ENCODE measurements at places on chromosomes 6 and 20.

GRCh38 chr6:3525915-3526314 lies 69.1 kb upstream of the SLC22A23 start:
- no peak for DNase-seq

DNA sequence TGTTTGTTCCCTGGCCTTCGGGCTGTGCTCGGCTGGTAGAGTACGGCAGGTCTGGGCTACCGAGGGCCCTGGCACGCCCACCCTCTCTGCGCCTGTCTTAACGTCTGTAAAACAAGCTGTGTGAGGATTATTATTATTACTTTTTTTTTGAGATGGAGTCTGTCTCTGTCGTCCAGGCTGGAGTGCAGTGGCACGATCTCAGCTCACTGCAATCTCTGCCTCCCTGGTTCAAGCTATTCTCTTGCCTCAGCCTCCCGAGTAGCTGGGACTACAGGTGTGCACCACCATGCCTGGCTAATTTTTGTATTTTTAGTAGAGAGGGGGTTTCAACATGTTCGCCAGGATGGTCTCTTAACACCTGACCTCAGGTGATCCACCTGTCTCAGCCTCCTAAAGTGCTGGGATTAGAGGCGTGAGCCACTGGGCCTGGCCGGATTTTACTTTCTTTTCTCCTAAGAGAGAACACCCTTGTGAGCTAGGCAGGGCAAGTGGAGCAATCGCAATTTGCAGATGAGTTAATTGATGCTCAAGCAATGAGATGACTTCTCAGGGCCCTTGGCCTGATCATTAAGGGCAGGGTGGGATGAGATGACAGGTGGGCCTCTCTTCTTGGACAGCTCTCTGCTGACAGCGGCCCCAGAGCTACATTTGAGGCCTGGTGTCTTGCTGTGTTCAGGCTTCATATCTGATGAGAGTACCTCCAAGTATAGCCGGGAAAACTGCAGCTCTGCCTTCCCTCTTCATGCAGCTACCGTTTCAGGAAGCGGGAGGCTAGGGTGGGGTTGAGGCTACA lies 859 bp upstream of the SMIM29 start:
- DNase-seq, result no peak

DNA sequence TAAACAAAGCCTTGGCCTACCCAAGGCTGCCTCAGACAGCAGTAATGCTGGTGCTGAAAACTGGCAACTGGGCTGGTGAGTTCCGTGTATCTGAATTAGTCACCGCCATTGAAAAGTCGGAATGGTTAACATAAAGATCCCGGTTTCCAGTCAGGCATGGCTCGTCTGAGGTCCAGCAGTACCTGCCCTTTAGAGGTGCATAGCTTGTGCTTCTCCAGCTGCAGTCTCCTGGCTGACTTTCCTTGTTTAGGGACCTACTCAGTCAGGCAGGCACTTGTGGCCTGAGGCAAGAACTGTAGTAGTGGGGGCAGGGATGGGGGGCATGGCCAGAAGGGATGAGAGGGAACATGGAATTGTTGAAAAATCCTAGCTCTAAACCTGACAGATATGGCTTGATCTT lies 101.6 kb downstream of the FYN start:
- no peak for DNase-seq

DNA sequence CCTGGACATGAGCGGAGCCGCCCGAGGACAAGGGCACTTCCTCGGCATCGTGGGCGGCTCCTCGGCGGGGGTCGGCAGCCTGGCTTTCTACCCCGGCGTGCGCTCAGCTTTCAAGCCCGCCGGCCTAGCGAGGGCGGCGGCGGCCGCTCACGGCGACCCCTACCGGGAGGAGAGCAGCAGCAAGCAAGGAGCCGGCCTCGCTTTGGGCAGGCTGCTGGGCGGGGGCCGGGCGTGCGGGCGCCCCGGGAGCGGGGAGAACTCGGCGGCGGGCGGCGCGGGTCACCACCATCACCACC lies 6.7 kb downstream of the PRDM13 start:
- no peak for DNase-seq

DNA sequence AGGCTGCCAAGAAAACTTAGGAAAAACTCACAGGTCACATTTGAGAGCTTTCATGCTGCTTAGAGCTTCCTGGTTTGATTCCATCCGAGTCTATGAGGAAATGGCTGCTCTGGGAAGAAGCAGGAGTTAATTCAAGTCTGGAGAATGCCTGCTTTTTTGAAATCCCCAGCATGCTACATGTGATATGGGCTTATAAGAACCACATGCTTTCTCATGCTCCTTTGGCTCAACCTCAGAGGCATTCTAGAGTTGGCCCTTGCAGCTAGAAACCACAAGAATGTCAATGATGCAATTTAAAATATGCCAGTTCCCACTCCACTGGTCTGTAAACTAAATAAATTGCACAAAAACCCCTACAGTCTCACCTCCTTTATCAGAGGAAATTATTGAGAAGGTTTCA lies 142.9 kb upstream of the OLIG3 start:
- DNase-seq, result no peak

DNA sequence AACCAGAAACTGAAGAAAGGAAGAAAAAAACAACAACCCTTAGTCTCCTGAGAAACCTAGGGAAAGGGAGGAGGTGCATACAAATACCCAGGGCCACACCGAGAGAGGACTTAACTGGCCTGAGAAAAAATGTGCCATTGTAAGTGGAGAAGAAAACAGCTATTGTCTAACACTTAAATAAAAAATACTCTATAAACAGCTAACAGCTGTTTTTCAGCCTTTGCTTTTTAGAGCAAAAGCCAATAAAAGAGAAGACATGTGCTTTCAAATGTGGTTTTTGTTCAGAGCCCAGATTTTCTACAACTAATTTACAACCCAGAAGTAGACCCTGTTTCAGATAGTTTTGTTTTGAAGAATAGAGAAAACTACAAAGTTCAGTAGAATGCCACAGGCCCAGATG lies 56.0 kb upstream of the SLC22A16 start:
- no peak for DNase-seq

- DNase-seq, result no peak
These were observed 467.1 kb upstream of the HSF2 start for GRCh38 chr6:121932076-121932991.

- DNase-seq, result no peak
These were observed 15.8 kb downstream of the MYB start for GRCh38 chr6:135196739-135197510.

DNA sequence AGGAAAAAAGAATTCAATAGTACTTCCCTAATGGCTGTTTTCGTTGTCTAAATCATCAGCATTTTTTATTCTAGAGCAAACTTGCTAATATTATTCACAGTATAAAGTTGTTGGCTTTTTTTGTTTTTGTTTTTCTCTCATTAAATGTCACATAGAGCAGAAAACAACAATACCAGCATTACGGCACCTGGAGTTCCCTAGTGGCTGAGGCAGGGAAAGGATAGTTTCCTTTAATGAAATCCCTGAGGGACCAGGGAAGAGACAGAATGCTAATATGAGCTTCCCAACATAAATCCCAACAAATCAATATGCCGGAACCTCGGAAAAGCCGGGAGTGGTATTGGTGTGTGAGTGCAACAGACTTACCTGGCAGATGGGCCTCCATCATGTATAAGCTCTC lies 235.2 kb upstream of the ASCC3 start:
- no peak for DNase-seq

DNA sequence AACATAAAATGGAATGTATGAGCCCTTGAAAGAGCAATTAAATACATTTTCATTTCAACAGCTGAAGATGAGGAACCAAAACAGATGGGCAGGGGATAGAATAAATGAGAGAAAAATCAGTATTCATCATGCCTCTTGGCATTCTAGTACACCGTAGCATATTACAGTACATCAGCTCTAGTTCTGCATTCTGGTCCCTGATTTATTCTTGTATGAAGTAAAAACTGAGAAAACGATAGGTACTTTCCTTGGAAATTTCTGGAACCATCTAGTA lies 349.4 kb downstream of the ARHGAP18 start:
- DNase-seq, result no peak

GRCh38 chr6:30836431-30836866 lies 47.9 kb upstream of the DDR1 start:
- no peak for DNase-seq

DNA sequence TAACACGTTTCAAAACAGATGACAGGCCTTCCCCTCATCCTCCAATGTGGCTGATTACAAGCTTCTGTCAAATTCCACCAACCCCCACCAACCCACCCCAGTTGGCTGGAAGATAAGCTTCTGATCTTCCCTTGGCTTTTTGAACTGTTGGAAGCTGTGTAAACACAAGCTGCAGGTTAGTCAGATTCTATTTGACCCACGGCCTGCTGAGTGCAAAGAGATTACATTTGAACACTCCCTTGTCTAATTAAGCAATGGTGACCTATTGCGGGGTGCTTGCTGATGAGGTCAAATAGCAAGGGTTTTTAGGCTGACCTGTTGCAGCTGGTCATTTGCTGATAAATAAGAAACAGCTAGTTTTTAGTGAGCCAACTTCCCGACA lies 379.7 kb downstream of the BMP2 start:
- no peak for DNase-seq

DNA sequence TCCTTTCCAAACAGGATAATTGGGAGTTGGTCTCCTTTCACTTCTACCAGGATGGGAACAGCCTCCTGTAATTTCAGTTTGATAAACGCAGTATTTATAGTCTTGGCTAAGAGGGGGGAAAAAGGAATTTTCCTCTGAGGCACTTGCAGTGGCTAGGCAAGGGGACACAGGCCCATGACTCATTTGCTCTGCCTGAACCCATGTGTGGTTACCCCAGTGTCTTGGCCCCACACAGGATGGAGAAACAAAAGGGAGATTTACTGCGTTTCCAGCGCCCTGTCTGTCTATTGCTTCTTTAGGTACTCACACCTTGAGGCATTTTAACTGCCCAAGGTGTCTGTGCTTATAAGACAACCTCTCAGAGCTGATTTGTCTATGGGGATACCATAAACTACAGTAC lies 74.8 kb upstream of the NEDD9 start:
- DNase-seq, result no peak

- no peak for DNase-seq
These were observed 55.7 kb downstream of the TXLNB start for GRCh38 chr6:139236105-139236504.

DNA sequence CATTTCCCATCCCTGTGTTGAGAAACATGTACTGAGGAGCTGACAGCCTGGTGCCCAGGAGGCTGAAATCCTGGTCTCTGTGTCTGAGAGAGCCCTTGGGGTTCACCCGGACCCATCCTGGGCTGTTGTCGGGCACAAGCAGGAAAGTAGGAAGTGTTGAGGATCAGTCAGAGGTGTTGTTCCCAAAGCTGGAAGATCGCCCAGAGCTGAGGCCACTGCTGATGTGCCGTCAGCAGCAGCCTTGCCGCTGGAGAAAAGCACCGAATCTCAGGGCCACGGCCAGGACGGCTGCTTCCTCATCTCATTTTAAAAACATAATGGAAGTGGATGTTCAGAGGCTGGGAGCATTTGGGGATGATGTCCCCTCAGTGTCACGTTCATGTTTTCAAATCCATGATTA lies 218.5 kb downstream of the UST start:
- no peak for DNase-seq

- no peak for DNase-seq
These were observed 67.9 kb downstream of the TTLL2 start for GRCh38 chr6:167392631-167393316.

GRCh38 chr6:111748231-111748647 lies 125.0 kb downstream of the FYN start:
- DNase-seq, result no peak

GRCh38 chr20:47318027-47318585 lies 38.4 kb downstream of the ZMYND8 start:
- no peak for DNase-seq

- DNase-seq, result no peak
These were observed 225.5 kb downstream of the EPHA7 start for GRCh38 chr6:93193868-93194267.

GRCh38 chr6:15574023-15574422 lies 88.8 kb downstream of the DTNBP1 start:
- no peak for DNase-seq

DNA sequence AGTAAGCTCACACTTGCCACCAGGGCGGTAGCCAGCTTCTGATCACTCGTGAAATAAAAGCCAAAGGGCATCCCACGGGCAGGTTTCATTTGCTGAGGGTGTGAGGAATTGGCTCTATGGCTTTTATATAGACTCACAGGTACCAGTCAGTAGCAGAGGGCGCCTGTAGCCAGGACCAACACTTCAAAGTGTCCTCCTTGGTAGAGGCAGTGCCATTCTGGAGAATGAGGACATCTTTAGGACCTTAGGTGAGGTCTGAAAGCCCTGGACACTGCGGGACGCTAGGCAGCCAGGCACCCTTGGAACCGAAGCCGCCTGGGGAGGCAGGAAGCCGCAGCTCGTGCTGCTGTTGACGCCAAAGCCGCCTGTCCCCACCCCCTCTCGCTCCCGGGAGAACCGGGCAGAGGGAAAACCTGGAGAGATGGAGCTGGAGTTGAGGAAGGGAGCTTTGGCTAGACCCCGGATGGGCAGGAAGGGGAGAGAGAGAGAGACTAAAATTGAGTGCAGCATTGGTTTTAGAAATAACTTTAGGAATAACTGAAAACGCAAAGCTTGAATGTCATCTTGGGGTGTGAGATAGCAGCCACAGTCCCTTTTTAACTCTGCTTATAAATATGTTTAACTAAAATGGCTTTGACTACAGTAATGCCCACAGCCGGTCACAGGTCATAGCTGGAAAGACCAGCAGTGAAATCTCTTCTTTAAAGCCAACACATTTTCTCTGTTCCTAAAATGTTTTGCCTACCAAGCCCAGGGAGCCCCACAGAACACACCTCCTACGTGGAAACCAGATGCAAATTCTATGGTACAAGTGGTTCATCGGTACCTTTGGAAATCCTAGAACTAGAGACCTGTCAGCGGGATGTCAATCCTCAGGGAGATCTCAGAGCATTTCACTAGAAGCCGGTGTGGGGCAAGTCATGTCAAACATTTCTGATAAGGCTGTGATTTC lies 128.5 kb upstream of the CDYL start:
- peak; percentile 5 for DNase-seq

GRCh38 chr6:31948753-31949413 lies 3.0 kb downstream of the CFB start:
- DNase-seq, result no peak

Data from CD4-positive, alpha-beta T cell treated with Interleukin-10 for 1 hour (primary cell).